Stimulated activated CD8-positive, alpha-beta memory T cell treated with anti-CD3 and anti-CD28 coated beads, Interleukin-12 subunit alpha, Interleukin-12 subunit beta, amount 100 ng/mL, for 4 hours (primary cell): ENCODE measurements at places on chromosomes 13 and 19.

GRCh38 chr19:5520501-5520900 lies 47.3 kb downstream of the TINCR start:
- no peak for DNase-seq

DNA sequence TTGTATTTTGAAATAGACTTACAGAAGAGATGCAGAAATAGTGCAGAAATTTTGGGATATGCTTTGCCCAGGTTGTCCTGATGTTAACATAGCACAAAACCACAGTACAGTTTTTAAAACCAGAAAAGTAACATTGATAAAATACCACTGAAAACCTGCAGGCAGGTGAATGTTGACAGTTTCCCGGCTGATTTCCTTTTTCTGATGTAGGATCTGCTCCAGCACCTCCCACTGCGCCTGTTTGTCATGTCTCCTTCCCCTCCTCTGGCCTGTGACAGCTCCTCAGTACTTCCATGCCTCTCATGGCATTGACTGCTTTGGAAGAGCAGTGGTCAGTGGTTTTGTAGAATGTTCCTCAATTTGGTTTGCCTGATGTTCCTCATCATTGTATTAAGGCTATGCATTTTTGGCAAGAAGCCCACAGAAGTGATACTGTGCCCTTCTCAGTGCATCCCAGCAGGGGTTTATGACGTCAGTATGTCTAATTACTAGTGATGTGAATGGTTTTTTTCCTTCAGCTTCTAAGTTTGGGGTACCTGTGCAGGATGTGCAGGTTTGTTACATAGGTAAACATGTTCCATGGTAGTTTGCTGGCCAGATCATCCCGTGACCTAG lies 31.0 kb downstream of the TDRD12 start:
- DNase-seq: no peak

DNA sequence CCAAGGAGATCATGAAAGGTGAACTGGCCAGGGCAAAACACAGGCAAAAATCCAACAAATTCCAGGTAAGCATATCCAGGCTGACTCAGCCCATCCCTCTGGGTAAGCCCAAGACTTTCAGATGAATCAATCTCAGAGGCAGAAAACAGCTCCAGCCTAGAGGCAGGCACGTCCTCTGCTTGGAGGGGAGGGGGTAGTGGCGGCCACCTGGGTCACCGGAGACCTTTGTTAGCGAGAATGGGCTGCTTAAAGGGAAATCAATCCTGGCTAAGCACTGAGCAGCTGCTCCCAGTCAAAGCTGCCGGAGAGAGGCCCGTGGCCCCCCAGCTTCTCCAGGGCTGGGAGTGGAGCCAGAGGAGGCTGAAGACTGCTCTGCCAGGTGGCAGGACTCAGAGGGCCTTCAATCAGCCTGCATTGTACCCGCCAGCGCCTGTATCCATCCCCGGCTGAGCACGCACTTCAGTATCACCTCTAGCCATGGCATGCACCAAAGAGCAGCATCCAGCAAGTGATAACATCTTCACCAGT lies 48.2 kb downstream of the PIN1 start:
- no peak for DNase-seq

- DNase-seq: no peak
Measured at GRCh38 chr13:112063807-112064206, 3.1 kb upstream of the SOX1 start.

GRCh38 chr19:1082165-1082927 lies 12.8 kb downstream of the POLR2E start:
- no peak for DNase-seq

GRCh38 chr13:113252516-113253095 lies 43.2 kb downstream of the CUL4A start:
- DNase-seq: no peak

DNA sequence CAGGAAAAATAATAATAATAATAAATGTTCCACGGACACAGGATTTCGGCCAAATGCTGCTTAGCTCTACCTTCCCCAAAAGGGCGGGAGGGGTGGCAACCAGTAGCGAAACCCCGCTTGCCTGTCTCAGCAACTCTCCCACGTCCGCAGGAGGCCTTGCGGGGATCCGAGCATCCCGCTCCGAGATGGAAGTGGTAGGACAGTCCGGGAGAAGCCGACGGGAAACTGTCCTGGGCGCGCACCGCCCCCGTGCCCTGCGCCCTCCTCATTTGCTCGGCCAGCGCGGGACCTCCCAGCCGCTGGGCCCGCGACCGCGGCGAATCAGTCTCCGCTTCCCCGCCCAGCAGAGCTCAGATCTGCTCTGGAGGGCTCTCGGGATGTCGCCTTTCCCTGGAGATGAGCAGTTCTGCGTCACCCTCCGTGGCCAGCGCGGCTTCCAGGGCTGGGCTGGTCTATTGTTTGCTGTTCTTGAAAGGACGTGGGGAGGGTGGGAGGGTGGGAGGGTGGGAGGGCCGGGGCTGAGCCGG lies 48.9 kb upstream of the PABPC3 start:
- no peak for DNase-seq

GRCh38 chr13:110046811-110047210 lies 260.1 kb downstream of the COL4A1 start:
- DNase-seq: no peak

DNA sequence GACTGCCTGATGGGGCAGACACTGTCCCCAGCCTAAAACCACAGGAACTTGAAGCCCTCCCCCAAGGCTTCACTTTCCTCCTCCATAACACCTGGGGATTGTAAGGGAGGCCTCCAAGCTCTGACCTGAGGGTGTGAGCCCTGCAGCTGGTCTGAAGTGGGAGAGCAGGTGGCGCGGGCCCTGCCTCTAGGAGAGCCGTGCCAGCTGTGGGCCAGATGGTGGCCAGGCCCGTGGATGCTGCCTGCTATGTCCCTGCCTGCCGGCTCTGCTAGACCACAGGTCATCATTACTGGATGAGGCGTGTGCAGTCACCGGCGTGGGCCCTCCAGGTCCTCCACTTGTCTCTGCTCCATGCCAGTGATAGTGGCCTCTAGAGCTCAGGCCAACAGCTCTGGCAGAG lies 3.5 kb upstream of the KLHL26 start:
- DNase-seq: no peak

- DNase-seq: no peak
Measured at GRCh38 chr19:3550947-3551791, 6.2 kb downstream of the MFSD12 start.

GRCh38 chr19:48768994-48769713 lies 13.8 kb downstream of the FGF21 start:
- DNase-seq: no peak

DNA sequence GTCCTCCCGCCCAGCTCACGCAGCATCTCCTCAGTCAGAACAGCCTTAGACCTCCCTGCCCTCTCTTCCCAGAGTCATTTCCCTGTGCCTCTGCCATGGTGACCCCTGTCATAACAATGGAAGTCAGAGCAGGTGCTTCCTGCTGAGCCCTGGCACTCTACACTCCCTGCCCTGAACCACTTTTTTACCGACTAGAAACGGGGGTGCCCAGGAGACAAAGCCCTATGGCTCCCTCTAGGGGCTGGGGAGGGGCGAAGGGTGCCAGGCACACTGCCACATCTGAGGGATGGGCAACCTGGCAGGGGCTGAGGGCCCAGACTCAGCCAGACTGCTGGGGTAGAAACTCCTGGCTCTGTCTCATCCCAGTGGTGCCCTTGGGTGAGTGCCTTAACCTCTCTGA lies 16.4 kb downstream of the ZNF574 start:
- no peak for DNase-seq

DNA sequence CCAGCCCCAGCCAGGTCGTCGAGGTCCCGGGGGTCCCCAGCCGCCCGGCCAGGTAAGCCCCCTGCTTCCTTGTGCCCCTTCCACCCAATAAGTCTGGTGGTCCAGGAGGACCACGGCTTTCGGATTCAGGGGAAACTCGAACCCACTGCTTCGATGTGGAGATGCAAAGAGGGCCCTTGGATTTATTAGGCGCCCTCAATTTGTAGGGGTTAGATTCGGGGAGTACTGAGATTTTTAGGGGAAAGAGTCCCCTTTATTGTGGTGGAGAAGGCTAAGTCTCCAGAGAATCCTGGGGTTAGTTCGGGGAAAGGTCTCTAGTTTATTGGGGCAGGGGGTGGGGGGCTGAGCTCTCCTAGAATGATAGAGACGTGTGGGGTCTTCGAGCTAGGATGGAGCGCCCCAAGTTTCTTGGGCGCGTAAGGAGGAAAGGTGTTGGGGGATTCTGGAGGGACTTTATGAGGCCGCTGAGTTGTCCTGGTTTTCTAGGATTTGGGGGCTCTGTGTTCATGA lies 3.8 kb upstream of the LTBP4 start:
- DNase-seq: no peak

DNA sequence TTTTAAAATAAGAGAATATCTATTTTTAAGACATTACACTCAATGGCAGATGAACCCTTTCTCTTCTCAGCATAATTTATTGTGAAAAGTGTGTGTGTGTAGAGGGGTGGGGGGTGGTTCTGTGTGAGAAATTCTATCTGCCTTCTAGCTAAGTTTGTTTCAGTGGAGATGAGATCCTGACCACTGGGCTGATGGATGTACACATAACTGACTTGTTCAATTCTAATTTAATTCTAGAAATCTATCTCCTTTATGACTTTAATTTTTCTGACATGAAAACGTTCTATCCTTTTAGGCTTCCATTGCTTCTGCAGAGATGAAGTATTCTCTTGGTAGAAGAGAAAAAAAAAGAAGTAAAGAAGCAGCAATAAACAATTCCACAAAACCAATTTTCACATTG lies 891.6 kb downstream of the PCDH9 start:
- DNase-seq: no peak
